ENCODE measurements at places on chromosomes 13 and 19.

- peak; percentile 18 for DNase-seq
These were observed 43.2 kb downstream of the SUGT1 start for GRCh38 chr13:52695856-52696255.

GRCh38 chr13:32047793-32048192 lies 16.2 kb downstream of the FRY start:
- DNase-seq: no peak

- no peak for DNase-seq
These were observed 11.5 kb downstream of the CEACAM19 start for GRCh38 chr19:44682807-44683206.

- DNase-seq: no peak
These were observed 19.2 kb downstream of the PIN1 start for GRCh38 chr19:9854282-9854846.

GRCh38 chr13:113121183-113121927 lies 1.2 kb upstream of the F10 start:
- DNase-seq: no peak

GRCh38 chr19:2461751-2462634 lies 5.2 kb upstream of the LMNB2 start:
- peak; percentile 78 for DNase-seq

DNA sequence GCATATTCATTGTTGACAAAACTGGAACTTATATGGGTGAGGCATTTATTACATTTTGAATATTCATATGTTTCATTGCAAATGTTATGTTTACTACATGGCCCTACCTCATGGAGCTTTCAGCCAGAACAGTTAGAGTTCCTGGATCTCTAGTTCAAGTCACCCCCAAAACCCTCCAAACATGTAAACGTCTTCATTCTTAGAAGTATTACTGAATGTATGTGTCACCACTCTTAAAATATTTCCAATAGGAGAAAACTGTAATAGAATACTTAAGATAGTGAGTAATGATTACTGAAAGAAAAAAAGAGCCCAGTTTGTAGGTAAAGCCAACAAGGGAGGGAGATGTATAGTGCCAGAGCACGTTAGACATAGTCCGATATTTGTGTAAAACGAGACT lies 23.5 kb downstream of the URI1 start:
- peak; percentile 57 for DNase-seq

DNA sequence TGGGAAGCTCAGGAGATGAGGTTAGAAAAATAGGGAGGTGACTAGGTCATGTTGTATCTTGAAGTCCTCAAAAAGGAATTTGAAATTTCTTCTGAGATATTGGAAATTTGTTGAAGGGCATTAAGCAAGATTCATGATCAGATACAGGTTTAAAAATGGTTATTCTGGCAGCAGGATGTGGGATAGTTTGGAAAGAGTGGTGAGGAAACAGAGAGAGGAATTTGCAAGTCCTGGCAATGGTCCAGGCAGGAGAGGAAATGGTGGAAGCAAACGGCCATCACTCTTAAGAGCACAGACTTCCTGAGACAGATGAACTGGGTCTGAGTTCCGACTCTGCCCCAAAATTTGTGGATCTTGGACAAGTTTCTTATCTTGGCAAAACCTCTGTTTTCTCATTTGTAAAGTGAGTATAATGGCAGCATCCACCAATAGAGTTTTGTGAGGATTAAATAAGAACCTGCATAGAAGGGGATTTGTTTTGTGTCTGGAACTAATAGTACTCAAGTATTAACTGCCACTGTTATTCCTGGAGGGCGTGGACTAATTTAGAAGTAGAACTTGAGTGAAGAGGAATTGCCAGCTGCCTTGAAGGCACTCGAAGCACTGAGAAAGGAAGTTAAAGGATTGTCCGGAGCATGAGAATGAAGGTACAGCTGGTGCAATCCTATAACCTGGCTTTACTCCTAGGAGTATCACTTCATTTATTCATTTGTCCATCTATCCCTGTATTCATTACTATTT lies 99.6 kb downstream of the CCNA1 start:
- peak; percentile 30 for DNase-seq

- no peak for DNase-seq
These were observed 1387.8 kb upstream of the ATXN8OS start for GRCh38 chr13:68719815-68720214.

DNA sequence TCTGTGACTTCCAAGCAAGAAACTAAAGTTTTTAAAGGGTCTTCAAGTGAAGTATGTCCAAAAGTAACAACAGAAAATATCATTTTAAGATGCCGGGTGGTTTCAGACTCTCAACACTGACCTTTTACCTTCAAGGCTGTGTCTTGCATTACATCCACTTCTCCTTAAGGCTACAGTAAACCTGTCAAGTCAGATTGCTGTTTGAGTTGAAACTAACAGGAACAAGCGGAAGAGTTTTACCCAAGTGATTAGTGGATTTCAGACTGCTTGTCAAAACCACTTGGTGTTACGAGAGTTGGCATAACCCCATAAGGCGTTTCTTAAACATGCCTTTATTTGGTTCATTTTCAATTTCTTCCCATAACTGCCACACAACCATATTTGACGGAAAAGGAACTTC lies 283.1 kb downstream of the DCT start:
- DNase-seq: peak; percentile 9

DNA sequence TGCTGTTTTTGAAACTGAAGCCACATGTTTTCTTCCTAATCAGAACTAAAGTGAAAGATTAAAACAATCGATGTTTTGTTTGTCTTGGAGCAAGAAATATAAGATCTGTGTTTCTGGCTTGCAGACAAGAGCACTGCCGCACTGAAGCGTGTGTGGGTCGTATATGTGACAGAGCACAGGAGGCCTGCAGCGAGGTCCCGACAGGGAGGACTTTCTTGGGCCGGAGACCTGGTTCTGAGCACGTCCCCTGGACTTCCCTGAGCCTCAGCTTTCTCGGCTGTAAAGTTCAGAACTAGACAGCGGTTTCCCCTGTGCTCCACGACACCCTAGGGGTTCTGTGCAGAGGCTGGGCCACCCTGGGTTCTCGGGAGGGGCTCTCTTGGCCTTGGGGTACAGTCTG lies 60.5 kb downstream of the GADD45B start:
- DNase-seq: no peak

DNA sequence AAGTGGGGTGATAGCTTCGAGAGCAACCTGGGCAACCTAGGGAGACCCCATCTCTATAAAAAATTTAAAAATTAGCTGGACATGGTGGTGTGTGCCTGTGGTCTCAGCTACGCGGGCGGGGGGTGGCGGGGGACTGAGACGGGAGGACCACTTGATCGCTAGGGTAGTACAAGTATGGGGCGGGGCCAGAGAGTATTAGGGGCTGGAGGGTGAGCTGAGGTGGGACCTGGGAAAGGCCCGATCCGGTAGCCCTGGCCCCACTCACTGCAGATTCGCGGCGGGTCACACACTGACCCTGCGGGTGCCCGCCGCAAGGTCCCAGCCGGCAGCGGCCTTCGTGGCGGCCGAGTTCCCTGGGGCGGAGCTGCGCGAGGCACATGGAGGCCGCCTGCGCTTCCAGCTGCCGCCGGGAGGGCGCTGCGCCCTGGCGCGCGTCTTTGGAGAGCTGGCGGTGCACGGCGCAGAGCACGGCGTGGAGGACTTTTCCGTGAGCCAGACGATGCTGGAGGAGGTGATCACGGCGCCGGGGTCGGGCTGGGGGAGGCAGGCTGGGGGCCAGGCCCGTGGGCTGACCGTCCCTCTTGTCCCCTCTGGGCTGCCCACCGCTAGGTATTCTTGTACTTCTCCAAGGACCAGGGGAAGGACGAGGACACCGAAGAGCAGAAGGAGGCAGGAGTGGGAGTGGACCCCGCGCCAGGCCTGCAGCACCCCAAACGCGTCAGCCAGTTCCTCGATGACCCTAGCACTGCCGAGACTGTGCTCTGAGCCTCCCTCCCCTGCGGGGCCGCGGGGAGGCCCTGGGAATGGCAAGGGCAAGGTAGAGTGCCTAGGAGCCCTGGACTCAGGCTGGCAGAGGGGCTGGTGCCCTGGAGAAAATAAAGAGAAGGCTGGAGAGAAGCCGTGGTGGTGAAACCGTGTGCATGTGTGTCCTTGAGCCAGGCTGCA lies 2.0 kb upstream of the ARHGAP45 start:
- DNase-seq: peak; percentile 44

DNA sequence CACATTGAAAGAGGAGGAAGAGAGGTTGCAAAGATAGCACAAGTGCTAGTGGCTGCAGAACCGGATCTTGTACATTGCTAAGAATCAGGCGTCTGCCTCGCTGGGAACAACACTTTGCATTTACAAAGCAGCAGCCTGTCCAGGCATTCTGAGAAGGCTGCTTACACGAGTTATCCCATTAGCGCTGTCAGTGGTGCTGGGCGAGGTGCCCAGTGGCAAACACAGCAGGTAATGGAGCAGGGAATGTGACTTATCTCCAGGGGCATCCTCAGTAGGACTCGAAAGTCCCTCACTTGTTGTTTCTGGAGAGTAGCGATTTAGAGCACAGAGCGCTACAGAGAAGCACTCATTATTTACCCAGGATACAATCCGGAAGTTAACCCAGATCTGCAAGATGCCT lies 209.6 kb downstream of the OLFM4 start:
- no peak for DNase-seq

DNA sequence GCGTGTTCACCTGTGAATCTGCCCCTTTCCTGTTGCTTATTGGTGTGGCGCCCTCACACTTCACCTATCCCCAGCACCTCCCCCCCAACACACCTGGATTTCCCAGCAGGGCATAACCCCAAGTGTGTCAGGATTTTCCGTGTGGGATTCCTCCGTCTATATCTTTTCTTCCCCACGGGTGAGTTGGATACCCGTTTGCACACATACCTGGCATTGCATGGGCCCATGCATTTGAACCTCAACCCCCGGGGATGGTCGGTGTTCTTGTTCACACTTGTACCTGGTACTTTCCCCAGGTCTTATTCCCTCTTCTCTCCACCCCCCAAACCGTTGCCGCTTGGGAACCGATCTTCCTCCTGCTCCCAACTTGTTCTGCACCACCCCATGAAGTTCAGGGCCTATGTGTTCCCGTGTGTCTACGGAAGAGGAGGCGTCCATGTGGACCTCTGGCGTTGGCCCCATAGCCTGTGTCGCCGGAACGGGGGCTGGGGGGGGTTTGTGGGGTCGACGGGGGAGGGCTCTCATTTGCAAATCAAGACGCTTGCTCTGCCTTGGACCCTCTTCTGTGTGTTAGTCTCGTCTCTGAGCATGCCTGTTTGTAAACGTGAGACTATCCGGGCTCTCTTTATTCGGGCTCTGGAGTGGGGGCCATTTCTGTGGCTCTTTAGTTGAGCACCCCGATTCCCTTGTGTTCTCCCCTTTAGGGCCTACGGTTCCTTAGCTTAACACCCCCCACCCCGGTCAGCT lies 1.7 kb downstream of the PRR12 start:
- no peak for DNase-seq

DNA sequence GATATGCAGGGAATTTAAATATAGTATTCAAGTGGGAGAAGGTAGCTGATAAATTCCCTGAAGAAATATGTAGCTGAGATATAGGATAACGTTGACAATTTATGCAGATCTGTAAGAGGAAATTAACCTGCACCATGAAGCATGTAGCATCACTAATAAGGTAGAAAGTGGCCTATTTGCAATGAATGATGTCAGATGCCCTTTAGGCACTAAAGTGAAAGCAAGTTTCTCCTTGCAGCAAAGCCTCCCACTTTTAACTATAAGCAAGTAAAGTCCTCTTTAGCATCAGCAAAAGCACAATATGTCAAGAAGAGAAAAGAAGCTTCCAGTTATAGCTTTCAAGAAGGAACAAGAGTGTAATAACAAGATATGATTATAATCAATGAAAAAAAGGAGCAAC lies 102.5 kb upstream of the SLITRK1 start:
- no peak for DNase-seq

DNA sequence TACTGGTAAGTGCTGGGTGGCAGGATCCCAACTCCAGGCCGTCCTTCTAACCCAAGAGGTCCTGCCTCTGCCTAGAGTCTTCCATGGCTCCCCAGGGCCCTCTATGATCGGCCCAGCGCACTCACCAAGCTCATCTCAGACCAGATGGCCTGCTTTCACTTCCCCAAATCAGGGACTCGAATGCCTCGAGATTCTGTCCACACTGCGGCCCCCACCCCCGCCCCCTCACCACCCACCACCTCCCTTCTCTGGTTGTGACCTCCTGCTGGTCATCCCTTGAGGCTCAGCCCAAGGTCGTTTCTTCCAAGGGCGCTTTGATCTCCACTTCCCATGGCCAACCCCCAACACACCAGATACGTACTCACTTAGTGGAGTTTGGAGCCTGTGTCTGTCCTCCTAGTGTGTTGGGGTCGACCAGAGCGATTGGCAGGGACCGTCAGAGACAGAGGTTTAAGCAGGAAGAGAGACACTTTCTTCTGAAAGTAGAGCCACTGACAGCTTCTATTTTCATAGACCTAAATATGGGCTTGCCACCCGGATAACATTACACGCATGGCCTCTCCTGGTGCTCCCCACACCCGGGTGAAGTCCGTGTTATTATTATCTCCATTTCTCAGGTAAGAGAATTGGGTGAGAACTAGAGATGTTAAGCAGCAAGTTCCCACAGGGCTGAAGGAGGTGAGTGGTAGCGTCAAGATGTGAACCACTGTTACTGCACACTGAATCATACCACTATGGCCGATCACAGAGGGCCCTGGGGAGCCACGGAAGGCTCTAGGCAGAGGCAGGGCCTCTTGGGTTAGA lies at the start of gene FCER2:
Gene FCER2 (minus strand): TSS at position 478 of the 804 bp plus-strand sequence. CDS start 2,371 bp downstream, outside the sequence.
- DNase-seq: no peak

Measured in astrocyte of the spinal cord (primary cell).